ENCODE measurements at places on chromosomes 3 and 15. TPM values are rescaled to one million over a fixed set of nuclear protein-coding genes. Genes with fewer than 3 reads are reported as not detected.

- DNase-seq, result no peak
- H3K36me3 ChIP-seq, result no peaks in the 10 kb centered on the region
- H3K4me3 ChIP-seq, result no peak overlapping the region
- H3K27me3 ChIP-seq, result no peaks in the 10 kb centered on the region
- no peak overlapping the region for H3K27ac ChIP-seq
Observed at GRCh38 chr3:111471831-111472230, 70.2 kb upstream of the CD96 start.

DNA sequence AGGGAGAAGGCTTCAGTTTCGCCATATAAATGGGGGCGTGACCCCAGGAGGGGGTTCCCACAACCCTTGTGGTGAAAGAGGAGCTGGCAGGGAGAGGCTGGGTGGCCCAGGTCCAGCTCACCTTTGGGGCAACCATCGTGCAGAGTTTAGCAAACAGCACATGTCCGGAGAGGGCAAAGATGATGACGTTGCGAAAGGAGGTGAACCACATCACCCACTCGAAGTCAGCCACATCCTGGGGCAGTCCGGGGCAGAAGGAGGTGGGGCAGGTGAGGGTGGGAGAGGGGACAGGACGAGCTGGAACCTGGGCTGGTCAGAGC, 3.7 kb downstream of the HHATL start:
- H3K27me3 ChIP-seq, result no peaks in the 10 kb centered on the region
- no peak overlapping the region for H3K27ac ChIP-seq
- no peaks in the 10 kb centered on the region for H3K4me1 ChIP-seq
- DNase-seq, result no peak
- H3K4me3 ChIP-seq, result no peak overlapping the region

- no peak overlapping the region for H3K4me3 ChIP-seq
- no peak for DNase-seq
- no peak overlapping the region for H3K27ac ChIP-seq
Observed at GRCh38 chr3:19885468-19885867, 48.5 kb downstream of the EFHB start.

DNA sequence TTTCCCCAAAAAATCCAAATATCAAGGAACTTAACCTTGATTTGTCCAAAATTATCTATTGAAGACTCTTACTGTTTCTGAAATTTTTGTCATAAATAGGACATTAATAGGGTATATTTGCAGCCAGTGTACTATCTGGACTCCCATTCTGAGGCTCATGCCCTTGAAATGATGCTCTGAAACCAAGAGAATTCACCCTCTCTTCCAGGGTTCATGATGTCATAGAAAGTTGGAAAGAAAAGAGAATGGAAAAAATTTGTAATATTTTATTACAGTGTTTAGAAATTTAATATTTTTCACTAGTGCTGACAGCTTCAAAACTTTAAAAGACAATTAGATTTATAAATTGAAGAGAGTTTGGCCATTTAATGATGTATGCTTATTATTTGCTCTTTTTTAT, 712.5 kb downstream of the MCTP2 start:
- no peak for DNase-seq
- H3K36me3 ChIP-seq, result no peaks in the 10 kb centered on the region
- no peaks in the 10 kb centered on the region for H3K27me3 ChIP-seq

Gene GCSAM
- not detected for total RNA-seq

Gene GPR176
- 3.1 TPM for total RNA-seq

Measured in sigmoid colon (tissue), 7 donors.